ENCODE measurements at places on chromosomes 1 and 21. TPM values are rescaled to one million over a fixed set of nuclear protein-coding genes. Genes with fewer than 3 reads are reported as not detected.

PSMD4 gene
- total RNA-seq = 298 TPM

MMEL1 gene
- 1.3 TPM for total RNA-seq

GPX7 gene
- total RNA-seq = 16.3 TPM

KIF2C gene
- 9.9 TPM for total RNA-seq

IVL gene
- total RNA-seq = not detected

TCHH gene
- under 0.01 TPM for total RNA-seq

Measured in endothelial cell of coronary artery (primary cell).